ENCODE measurements at places on chromosomes 1 and 21.

- DNase-seq = no peak
These were observed 42.4 kb downstream of the CTNNBIP1 start for GRCh38 chr1:9867408-9868243.

DNA sequence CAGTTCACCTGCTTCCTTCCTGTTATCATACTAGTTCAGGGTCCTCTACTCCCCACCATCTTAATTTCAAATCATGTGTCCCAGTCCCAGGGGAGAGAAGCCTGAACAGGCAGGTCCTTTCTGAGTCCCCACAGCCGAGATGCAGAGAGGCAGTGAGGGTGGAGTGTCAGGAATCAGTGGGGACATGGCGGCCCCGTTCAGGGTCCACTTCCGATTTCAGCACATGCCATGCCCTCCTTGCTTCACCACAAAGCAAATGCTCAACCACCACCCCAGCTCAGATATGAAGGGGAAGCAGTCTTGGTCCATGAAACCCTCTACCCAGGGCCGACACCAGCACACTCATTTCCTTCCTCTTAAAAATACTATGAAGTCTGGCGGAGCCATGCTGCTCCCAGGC is 5.2 kb upstream of the SEMA4A start:
- DNase-seq = no peak

GRCh38 chr1:201419746-201420607 is 1.6 kb downstream of the TNNI1 start:
- no peak for DNase-seq

DNA sequence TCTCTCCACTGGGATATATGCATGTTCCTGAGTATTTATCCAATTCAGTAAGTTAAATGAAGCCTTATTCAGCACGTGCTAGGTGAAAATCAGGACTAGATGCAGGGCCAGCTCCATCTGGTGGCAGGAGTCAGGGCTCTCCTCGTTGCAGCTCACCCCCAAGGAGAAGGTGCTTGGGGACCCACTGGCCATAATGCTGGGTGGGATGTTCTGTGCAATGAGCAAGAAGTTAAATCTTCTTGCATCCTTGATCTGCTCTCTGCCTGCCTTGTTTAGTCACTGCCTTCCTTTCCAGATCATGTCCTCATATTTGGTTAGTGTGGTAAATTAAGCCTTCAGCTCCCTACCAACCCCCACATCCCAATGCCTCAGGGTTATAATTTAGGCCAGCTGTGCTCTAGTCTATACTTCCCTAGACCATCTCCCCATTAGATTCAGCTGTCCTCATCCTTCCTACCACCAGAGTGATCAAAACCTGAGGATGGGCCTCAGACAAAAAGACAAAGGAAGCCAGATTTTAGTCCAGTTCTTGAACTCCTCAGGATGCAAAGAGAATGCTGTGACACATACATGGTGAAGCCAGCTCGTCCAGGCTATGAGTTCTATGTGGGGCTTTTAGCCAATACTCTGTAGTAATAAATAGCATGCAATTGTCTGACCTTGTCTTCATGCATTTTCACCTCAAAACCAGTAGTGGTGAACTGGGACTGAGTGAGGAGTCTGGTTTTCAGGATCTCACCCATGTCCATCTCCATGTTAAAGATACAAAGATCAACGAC is 55.9 kb downstream of the SEC16B start:
- DNase-seq = no peak

DNA sequence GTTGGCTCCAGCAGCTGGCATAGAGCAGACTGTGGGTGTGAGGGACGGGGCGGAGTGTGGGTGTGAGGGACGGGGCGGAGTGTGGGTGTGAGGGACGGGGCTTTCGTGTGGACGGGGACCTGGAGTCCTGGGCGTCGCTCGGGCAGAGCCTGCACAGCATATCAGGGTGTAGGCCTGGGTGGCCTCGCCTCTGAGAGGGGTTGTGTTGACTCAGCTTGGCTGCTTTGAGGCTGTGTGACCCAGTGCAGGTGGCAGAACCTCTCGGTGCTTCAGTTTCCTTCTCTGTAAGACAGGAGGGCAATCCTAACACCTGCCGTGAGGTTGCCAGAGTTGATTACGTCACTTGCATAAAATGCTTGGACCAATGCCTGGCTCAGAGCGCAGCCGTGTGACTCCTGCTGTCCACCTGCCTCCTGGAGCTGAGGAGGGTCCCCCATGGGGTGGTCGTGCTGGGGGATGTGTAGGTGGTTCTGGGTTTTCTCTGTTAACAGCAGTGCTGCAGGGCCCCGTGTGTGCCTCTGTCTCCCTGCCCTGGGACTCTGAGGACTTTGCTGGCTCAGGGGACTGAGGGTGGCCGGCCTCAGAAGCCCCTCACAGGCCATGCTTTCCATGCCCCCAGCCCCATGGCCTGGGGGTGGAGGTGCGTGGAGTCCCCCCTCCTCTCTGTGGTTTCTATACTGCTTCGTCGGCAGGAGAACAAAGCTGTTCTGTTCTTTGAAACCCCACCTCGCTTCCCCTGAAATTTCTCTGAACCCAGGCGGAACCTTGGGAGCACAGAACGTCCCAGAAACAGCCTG is 15.4 kb downstream of the PDXK start:
- DNase-seq = no peak

- DNase-seq = no peak
These were observed 104.7 kb downstream of the PCP4 start for GRCh38 chr21:39971956-39972355.

DNA sequence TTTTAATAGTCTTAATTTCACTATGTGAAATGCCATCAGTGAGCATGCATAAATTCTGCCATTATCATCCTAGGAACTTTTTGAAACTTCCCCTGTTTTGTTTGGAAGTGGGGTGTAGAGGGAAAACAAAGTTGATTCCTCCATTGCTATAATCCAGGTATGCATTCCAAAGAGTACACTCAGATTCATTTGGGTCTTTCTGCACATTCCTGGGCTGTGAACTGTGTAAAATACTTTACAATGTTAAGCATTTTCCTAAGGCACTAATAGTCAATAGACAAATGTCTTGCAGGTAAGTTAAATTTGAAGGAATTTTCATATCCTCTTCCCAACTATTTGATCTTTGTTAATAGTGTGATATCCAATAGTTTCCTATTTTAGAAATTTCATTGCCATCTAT is 36.2 kb downstream of the SGIP1 start:
- no peak for DNase-seq

- no peak for DNase-seq
These were observed 1.7 kb downstream of the IGFN1 start for GRCh38 chr1:201192261-201192788.
